ENCODE measurements at places on chromosomes 1 and 21.
A peak's percentile ranks its signal among the peaks of the same experiment; 100 is the strongest.

DNA sequence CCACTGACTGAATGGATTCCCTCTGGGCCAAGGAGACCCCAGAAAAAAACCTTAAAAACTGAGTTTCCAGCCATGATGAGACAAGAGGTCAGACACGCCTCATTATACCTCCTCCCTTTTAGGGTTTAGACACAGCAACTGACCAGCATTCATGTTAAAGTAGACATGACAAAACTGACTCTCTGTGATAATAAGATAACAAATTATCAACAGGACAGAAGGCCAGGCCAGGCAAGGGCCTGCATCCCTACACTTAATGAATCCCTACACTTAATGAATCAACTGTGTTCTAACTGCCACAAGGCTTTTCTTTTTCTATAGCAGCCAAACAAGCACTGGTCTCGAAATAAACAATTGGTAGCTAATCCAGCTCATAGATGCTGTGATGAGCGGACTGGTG is 33.3 kb upstream of the FAM89A start:
- DNase-seq: no peak

GRCh38 chr1:210367566-210367965 is 38.9 kb downstream of the HHAT start:
- no peak for DNase-seq

DNA sequence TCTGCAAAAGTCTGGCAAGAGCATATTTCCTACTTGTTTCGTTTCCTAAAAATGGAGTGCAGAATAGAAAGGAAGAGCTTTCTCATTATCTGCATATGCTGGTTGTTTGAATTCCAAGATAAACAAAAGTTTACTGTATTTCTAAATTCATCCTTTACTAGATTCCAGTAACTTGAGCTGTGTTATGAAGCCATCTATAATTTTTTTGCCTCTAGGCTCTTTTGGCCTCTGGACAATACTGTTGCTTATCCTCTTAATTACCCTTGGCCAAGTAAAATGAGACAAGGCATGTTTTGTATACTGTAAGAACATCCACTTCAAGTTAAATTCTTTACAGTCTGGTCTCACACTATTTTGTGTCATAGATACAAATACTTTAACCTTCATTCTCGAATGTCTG is 45.6 kb upstream of the HFM1 start:
- DNase-seq: no peak

DNA sequence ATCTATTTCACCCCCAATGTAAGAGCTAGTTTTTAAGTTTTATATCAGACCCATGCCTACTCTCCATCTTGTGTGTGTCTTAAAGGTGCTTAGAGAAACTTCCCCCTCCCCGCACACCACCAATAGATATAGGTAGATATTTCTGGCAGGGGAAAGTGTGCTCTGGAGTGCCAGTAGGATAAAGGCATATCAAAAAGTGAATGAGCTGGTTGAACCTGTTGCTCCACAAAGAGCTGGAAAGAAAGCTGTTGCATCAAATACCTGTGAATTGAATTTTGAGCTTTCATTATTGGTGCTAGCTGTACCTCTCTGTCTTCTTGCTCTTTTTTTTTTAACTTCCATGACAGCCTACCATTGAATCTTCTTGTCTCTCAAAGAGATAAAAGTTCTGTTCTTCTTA is 32.8 kb downstream of the ARID1A start:
- DNase-seq: no peak

GRCh38 chr1:9852410-9853248 is 28.9 kb upstream of the CLSTN1 start:
- DNase-seq: no peak

DNA sequence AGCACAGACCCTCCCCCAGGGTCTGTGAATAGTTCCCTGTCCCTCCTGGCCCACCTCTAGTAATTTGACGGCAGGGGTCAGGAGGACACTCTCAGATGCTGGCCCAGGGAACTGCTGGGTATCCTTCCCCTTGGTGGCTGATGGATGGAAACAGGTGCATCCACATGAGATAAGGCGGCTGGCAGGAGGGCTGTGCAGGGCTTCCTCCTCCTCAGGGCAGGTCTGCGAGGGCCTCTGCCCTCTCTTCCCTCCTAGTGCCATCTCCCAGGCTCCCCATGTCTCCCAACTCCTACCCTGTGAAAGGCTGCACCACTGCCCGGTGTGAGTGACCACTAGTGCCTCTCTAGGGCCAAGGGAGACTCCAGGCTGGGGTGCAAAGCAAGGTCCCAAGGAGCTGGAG is 123.9 kb downstream of the GLIS1 start:
- DNase-seq: no peak

- DNase-seq: no peak
Observed at GRCh38 chr1:114956570-114956969, 73.1 kb upstream of the TSHB start.

- no peak for DNase-seq
Observed at GRCh38 chr1:25118546-25118945, 113.8 kb downstream of the SYF2 start.

DNA sequence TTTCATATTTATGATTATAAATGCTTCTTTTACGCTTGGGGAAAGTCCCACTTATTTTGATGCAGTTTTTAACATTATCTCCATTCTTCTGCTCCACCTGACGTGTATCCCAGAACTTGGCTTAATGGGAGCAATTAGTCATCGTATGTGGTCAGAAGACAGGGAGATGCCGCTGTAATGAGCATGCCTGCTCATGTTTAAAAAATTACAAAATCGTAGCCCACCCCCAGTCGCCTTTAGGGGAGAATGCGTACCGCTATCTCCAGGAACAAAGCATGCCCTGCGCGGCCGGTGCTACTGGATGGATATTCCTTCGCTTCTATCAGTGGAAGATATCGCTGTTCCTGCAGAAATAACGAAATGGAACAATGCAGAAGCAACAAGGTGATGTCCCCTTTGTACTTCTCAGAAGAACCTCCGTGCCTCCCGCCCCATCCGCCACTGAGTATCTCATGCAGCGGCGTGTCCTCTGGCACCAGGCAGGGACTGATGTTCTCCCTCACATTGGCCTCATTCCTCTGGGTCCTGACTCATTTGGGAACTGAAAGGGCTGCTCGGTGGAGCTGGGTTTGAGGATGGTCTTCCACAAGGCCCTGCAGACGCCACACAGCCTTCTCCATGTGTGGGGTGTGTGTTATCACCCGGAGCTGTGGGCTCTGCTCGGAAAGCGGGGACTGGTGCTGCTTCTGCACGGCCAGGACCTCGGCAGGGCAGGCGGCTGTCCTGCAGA is 116.3 kb upstream of the COL6A1 start:
- DNase-seq: no peak

- DNase-seq: no peak
Observed at GRCh38 chr1:110502402-110503151, 16.4 kb downstream of the KCNA10 start.

DNA sequence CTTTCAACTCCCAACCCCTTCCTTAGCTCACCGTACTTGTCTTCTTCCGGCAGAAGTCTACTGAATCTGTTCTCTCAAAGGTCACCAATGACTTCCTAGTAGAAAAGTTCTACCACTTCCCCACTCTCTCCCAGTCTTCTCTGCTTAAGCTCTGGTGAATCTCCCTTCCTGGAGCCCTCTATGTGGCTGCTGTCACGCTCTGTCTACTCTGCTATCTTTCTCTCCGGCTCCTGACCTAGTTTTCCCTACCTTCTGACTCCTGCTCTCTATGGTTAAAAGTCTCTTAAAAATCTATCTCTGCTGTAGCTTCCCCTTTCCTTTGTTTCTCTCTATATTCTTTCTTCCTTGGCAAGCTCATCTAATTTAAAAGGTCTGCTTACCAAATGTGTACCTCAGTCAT is 350.1 kb upstream of the GREM2 start:
- no peak for DNase-seq

- no peak for DNase-seq
Observed at GRCh38 chr1:177755851-177756560, 213.9 kb downstream of the SEC16B start.

GRCh38 chr21:35428489-35428888 is 379.4 kb upstream of the RUNX1 start:
- peak; percentile 5 for DNase-seq

GRCh38 chr1:7810395-7810794 is 26.3 kb downstream of the PER3 start:
- DNase-seq: no peak

DNA sequence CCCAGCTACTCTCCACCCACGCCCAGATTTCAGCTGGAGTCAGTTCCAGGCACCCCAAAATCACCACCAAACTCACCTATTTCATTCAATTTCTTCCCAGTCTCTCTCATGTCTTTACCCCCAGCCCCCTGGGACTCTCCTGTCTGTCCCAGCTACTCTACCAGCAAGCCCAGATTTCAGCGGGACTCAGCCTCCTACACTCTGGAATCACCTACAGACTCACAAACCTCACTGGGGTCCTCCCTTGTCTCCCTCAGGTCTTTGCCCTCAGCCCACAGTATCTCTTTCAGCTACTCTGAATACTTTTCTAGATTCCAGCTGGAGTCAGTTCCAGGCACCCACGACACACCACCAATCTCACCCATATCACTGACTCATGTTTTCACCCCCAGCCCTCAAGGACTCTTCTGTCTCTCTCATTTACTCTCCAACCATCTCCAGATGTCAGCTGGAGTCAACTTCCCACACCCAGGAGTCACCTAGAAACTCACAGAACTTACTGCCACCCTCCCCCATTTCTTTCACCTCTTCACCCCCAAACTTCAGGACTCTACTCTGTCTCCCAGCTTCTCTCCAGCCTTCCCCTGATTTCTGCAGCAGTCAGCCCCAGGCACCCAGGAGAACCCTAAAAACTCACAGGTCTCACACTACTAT is 1529.3 kb upstream of the TPTE start:
- no peak for DNase-seq

GRCh38 chr1:172682812-172683211 is 23.9 kb downstream of the FASLG start:
- no peak for DNase-seq

GRCh38 chr1:109255097-109255651 is 5.8 kb downstream of the CELSR2 start:
- no peak for DNase-seq

GRCh38 chr1:13706046-13706445 is 6.1 kb downstream of the PRDM2 start:
- DNase-seq: no peak

DNA sequence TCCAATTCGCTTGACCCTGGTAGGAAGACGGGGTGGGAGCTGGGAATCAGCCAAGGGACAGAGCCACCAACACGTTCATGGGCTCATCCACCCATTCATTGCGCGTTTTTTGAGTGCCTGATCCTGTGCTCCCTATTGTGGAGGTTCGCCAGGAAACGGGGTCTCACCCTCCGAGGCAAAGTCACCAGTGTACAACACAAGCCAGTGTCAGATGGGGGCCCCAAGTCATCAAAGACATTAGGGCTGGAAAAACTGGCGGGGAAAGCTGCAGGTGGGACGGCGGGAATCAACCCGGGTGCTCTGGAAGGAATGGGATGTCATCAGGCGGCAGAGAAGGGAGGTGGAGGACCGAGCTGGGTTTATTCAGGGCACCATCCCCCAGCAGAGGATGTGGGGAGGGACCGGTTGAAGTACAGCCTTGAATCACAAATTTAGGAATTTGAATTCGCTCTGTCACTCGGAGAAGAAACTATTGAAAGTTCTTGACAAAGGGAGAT is 667 bp upstream of the NID1 start:
- no peak for DNase-seq

GRCh38 chr1:214420833-214421232 is 130.6 kb downstream of the PTPN14 start:
- DNase-seq: no peak

DNA sequence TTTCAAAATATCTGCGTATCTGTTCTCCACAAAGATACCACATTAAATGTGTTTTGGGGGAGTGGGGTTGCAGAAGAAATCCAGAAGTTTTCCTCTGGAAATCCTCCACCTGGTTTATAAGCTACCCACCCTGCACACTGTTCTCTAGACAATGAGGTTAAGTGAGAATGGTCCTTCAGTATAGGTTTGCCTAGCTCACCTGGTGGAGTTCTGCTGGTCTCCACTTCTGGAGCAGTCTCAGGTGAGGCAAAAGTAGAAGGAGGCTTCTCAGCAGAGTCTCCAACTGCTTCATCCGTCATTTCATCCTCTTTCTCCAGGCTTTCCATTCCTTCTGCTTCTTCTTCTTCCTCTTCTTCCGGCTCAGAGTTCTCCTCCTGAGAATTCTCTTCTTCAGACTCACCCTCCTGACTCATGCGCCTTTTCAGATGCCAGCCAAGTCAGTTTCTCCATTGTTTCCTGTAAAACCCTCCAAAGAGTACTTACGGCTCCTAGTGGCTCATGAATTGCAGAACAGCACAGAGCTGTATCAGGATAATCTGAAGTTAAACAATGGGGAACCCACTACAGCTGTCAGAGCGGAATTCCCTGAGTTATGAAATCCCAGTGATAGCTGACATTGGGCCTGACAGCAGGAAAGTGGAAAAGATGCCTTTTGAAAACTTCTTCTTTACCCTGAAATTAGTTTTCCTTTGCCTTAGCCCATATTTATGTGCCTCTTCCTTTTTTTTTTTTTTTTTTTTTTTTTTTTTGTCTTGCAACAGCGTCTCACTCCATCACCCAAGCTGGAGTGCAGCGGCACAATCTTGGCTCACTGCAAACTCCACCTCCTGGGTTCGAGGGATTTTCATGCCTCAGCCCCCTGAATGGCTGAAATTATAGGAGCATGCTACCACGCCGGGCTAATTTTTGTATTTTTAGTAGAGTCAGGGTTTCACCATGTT is 38.5 kb downstream of the MSTO1 start:
- no peak for DNase-seq

GRCh38 chr1:235929216-235929615 is 62.5 kb upstream of the LYST start:
- no peak for DNase-seq

DNA sequence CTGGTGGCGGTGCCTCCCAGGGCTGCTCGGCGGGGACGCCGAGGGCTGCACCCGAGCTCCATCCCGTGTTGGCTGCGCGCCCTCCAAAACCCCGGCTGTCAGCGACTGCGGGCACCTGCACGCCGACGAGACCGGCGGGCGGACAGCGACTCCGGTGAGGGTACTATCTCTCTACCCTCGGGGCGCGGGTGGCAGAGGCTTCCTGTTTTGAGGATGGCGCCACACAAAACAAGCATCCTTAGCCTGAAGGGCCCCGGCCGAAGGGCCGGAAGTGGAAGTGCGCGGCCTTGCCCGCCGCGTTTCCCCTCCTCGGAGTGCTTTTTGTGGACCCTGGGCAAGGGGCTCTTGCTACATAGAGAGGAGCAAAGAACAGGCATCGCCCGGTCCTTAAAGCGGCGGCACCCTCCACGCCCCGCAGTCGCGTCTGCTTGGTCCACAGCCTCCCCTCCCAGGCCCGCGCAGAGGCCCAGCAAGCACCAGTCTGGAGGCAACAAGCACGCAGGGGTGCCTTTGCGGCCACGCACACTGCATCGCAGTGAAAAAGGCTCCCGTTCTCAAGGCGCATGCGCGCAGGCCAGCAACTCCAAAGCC is 561 bp upstream of the COQ8A start:
- DNase-seq: no peak

- no peak for DNase-seq
Observed at GRCh38 chr1:244349581-244350001, 102.1 kb downstream of the ADSS2 start.

Data from activated T-helper 1 cell treated with Interleukin-2 at 50 U/mL for 16 hours (primary cell).